ENCODE measurements at places on chromosomes 6 and 20.
A peak's percentile ranks its signal among the peaks of the same experiment; 100 is the strongest.

DNA sequence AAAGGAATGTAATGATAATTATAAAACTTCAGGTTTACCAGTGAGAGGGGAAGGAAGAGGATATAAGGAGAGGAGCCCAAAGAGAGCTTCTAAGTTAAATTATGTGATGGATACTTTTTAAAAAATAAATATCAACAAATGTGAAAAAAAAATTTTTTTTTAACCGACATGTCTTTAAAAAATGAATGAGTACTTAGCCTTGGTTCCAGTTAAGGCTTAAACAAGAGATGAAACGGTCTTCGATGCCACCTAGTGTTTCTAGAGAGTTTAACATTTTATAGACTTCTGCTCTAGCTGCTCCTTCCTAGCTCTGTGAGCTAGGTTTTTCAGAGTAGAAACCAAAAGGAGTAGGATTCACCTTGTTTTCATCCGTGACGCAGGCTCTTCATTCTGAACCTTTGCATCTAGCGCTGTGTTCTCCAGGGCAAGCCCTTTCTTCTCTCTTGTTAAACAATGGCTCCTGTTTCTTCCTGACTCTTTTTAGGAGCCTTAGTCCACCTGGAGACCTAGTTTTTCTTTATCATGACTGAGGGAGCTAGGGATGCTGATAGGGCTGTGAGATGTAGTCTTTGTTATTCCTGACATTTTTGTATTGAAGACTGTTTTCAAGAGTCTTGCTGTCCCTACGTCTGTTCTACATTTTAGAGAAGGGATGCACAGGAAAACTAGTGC, 42.4 kb upstream of the GNRH2 start:
- DNase-seq = no peak

- DNase-seq = no peak
These were observed 26.4 kb downstream of the COX4I2 start for GRCh38 chr20:31663838-31664695.

DNA sequence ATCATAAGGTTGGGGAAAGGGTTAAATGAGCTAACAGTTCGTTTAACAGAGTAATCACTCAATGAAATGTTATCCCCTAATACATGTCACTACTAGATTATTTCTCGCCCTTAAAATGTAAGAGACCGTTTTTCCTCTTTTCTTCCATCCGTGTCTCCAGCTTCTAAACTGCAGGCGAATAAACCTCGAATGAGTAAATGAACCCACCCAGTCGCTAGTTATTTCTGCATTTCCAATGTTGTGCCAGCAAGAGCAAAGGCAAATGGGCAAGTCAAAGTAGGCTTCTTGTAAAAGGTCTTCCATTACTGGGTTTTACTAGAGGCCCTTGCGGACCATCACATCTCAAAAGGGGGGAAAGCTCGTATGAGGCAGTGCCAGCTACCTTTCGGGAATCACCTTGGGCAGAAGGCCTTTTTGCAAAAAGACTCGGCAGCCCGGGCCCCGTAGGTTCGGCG, 400 bp upstream of the SMAP1 start:
- no peak for DNase-seq

DNA sequence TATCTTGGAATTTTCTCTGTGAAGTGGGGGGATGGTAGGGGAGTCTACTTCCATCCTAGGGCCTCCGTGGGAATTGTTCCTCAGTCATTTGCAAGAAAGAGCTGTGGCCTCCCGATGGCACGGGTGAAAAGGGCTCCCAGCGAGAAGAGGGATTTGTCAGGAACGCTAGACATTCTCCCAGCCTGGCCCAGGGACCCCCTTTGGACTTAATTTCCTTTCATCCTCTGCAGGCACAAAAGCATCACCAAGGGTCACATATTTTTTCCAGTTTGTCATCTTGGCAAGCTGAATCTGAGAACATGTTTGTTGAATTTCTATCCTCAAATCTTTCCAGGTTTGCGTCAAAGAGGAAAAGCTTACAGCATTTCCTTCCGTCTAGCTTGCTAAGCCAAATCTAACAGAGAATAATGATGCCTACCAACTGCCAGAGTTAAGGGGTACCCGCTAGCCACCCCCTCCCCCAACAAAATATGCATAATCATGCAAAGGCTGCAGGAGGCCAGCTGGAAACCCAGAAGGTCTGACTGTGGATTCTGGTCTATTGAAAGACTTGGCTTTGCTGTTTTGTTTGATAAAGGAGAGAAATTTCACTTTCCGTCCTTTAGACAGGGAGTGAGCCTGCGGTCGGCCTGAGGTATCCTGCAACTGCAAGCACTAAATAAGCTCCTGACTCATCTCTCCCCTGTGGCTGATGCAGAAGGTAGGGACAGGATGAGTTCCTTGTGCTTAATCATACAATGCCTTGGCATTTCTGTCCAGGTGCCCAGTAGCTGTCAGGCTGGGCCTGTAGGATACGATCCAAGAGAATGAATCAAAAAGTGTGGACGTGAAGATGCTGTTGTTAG, 23.1 kb downstream of the PSMG4 start:
- DNase-seq = no peak

- peak; percentile 59 for DNase-seq
These were observed 12.1 kb downstream of the SLC2A4RG start for GRCh38 chr20:63751471-63752271.

DNA sequence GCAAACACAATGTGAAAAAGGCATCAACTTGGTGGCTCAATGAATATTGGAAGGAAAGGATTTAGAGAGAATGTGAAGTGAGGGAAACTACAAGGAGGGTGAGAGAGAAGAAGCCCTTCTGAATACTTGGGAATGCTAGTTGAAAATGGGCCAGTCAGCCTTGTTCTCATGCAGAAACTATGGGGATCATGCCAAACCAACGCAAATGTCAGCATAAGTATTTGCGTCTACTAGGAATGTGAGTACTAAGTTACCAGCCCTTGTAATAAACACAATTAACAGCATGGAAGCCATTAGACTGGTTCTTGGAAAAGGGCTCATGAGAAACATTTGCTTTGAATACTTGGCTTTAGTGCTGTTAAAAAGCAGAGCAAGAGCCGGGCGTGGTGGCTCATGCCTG, 54.9 kb upstream of the AIG1 start:
- no peak for DNase-seq

GRCh38 chr20:61253640-61254511, 1.8 kb downstream of the CDH4 start:
- no peak for DNase-seq

DNA sequence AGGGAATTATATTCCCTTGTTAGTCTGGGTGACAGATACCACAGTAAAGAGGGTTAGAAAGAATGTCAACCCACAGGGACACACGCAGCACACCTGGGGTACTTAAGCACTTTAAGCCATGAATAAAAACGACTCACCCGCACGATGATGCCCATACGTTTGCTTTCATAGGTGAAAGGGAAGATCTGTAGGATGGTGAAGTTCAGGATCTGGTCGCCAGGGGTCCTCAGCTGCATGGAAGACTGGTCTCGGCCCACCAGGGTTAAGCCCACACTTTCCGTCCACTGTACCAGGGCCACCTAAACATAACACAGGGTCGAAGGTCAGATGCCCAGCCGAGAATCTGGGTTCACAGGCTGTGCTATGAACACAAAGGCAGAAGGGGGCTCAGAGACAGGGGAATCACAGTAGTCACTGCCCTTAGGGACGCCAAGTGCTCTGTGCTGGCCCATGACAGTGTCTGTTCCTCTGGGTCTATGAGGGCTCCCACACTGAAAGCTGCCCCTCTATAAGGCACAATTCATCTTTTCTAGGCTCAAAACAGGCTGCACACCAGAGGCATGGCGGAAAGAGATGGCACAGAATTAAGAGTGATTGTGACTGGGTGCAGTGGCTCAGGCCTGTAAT, 96.8 kb upstream of the NFATC2 start:
- DNase-seq = peak; percentile 87

DNA sequence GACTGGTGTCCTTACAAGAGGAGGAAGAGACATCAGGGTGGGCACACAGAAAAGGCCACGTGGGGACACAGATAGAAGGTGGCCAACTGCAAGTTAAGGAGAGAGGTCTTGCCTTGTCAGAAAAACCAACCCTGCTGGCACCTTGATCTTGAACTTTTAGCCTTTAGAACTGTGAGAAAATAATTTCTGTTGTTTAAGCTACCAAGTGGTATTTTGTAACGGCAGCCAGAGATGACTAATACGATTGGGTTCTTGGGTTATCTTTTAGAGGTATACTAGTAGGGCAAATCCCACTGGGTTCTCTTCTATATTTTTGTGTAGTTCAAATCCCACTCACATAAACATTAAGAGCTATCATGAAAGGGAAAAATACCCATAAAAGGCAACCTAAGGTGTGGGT, 31.9 kb upstream of the ZBTB24 start:
- DNase-seq = no peak

DNA sequence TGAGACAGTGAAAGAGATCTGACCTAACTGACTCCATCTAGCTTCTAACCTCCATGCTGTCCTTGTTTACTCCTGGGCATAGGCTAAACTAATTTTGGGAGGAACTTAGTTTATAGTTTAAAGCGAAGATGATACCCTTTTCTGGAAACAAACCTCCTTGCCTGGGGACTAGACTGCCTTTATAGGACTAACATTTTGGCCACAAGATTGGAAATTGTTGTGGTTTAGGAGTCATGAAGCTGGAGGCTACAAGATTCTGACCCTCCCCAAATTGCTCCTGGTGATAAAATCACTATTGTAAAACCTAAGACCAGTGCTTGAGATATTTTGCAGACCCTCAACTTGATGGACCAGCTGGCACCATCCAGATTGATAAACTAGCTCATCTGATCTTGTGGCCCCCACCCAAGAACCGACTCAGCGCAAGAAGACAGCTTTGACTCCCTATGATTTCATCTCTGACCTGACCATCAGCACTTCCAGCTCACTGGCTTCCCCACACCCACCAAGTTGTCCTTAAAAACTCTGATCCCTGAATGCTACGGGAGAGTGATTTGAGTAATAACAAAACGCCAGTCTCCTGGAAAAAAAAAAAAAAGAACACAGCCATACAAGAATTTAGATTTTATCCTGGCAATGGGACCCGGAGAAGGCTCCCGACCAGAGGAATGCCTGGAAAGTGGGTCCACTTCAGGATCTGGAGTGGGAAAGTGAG, 63.0 kb downstream of the ABHD12 start:
- no peak for DNase-seq

DNA sequence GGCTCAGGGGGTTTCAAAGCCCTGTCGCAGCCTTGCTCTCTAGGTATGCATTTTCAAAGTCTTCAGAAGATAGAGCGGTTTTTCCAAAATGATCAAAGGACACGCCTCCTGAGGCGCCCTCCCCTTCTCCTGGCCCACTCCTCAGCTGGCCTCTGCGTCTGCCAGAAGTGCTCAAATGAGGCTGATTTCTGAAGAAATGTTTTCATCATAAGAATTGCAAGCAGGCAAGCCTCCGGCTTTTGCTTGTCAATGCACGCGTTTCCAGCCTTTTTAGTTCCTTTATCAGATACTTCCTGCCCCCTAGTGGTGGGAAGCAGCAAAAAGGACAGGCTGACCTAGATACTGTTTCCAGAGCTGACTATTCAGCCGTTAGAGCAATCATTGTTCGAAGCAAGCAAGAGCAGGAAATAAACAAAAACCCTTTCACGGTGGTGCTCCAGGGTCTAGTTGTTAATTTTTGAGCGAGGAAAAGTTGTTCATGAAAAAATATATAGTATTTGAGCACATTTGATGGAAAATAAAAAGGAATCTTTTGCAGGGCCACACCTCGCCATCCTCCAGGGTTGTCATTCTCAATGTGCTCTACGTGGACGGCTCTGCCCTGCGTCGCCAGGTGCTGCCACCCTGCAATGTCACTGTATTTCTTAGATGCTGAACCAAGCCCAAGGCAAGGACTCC, 93.4 kb upstream of the ASF1A start:
- DNase-seq = peak; percentile 89

- no peak for DNase-seq
These were observed 567.7 kb downstream of the TFAP2B start for GRCh38 chr6:51386347-51386836.

DNA sequence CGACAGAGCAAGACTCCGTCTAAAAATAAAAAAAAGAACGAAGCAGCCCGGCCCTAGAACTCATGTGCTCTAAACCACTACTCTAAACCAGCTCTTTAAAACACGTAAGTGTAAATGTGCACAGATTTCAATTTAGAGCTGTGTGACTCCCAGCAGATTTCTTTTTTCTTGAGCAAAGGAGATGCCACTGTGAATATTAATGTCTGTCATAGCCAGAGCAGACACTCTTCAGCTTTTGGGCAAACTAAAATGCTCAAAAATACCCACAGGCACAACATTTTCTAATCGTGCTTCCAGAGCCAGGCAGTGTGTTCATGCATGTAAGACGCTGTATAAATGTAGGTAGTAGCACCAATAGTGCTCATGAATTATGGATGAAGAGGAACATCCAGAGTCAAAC, 218.9 kb upstream of the PLCB4 start:
- DNase-seq = no peak

DNA sequence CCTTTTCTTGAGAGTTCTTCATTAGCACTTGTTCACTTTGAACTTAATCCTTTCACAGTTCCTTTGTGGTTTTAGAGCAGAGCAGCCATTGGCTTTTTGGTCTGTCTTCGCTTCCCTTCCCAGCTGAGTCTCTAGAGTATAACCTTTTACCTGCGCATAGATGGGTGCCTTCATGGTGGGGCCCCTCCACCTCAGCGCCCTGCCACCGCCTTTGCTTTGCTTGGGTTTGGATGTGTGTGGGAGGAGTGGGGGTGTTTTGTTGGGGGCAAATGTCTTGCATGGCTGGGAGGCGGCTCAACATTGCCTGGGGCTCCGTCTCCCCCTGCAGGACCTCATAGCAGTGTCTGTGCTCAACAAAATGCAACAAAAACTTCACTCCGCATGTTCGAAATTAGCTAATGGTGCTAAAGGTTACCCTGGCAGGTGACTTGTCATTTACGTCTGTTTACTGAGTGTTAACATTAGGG, 11.9 kb downstream of the PYGB start:
- no peak for DNase-seq

GRCh38 chr6:16181439-16182297, 52.8 kb downstream of the MYLIP start:
- DNase-seq = no peak

DNA sequence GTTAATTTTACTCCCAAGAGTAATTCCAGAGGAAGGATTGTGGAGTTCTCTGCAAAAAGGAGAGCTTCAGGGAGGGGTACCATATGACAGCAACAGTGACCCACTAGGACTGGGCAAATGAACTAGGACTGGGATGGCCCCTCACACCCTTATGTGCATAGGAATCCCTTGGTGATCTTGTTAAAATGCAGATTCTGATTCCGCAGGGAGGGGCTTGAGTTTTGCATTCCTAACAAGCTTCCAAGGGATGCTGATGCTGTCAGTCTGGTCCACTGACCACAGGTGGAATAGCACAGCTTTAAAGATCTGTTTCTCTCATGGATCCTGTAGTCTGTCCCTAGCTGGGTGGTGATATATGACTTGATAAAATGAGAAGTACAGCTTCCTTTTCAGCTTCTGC, 6.3 kb upstream of the FOXA2 start:
- DNase-seq = no peak

- DNase-seq = no peak
These were observed 593 bp upstream of the GSTA3 start for GRCh38 chr6:52910091-52910490.

- no peak for DNase-seq
These were observed 526.6 kb upstream of the IRAK1BP1 start for GRCh38 chr6:78340755-78341154.

DNA sequence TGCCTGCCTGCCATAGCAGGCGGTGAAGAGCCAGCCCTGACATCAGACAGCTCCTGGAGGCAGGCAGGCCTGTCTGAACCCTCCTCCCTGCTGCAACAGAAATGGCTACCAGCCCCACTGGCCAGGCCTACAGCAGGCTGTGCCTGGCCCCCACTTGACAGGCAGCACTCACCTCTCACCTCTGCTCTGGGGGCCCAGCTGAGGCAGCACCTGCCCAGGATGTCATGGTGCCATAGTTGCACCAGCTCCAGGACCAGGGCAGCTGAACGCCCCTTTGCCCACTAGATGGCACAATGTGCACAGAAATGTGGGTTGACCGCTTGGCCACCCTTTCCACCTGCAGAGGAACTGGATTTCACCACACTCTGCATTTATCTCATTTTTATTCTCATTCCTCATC, 30.6 kb downstream of the MRPL14 start:
- peak; percentile 81 for DNase-seq
